ENCODE measurements at places on chromosomes 16 and 17. TPM values are rescaled to one million over a fixed set of nuclear protein-coding genes. Genes with fewer than 3 reads are reported as not detected.

- DNase-seq: no peak
Measured at GRCh38 chr16:58332997-58333700, 38.3 kb upstream of the PRSS54 start.

DNA sequence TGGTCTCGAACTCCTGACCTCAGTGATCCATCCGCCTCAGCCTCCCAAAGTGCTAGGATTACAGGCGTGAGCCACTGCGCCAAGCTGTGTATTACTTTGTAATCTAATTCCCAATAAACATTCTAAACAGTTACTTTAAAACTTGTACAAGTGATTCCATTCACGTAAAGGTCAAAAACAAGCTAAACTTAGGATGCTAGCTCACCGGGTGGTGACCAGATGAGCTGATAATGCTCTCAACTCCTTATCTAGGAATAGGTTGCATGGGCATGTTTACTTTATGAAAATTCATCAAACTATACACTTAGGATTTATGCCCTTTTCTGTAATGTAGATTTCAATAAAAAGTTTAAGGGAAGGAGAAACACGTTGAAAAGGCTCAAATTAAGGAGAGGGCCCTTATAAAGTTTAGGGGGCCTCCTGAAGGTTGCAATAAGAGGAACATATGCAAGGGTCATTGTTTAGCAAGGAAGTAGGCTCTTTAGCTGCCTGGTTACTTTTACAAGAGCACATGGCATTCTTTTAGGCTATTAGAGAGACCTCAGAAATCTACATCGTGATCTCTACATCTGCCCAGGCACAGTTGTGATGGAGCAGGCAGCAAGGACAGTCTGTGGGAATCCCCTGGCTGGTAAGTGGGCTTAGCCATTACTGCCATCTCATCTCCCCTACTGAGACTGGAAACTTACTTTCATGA is 13.3 kb downstream of the CDR2 start:
- DNase-seq: peak; percentile 44

DNA sequence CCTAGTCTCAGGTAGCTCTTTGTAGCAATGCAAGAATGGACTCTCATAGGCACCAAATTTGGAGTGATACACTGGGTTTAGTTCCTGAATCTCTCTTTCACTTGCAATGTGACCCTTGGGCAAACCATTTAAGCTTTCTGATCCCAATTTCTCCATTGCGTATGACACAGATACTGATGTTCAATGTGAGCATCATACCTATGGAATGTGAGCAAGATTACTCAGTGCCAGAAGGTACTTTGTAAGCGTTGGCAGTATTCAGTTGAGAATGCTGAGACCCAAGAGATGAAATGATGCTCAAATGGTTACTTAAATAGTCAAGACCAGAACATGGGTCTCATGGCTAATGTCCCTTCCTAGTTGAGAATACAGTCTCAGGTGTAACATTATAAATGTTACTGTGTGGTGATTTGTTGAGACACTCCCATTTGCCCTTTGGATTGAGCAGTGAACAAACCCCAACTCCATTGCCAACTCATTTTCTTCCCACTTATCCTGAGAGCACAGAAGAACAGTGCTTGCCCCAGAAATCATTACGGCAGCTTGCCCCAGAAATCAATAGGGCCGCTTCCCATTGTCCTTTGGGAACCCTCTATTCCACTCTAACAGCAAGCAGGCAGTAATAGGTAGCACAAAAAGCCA is 134.1 kb downstream of the SOX9 start:
- no peak for DNase-seq

The C17orf67 gene
- 2.3 TPM for total RNA-seq

DNA sequence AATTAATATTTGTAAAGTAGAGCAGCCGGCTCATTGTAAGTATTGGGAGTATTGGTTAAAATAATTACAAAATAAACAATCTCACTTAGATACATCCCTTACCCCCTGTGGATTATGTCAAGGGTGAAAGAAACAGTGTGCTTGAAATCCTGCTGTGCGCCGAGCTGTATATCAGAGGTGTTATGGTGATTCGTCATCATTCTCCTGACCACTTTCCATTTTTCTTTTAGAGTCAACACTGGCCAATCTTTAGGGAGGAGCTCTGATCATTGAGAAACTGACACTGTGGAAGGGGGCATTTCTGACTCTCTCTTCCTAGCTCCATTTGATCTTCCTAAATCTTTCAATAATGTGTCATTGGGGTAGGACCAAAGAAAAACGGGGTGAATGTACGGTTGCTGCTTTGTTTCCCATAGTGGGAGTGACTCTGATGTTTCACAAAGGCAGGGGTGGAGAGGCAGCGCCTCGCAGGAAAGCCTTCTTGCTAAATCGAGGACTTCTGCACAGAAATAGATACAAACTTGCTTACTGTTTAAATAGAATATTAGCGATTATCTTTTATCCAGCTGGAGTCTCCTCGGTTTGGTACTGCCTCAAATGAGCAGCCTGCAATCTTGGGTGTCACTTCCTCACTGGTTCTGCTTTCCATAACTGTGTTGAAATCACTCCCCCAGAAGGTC is 123.4 kb downstream of the PRKCB start:
- DNase-seq: peak; percentile 50

DNA sequence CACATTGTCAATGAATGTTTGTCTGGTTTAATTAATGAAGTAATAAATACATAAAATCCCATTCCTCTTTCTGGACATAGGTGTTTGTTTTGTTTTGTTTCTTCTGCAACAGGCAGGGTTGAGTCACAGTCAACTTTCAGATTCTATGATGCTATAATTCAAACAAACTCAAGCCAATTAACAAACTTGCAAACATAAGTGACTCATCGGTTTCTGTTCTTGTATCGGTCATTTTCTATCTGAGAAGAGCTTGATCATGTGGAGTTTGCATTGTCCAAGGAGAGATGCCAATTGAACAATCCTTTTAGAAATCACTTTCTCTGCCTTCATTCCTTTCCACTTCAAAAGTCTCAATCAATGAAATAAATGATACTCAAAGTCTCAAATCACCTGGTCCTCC is 294.2 kb upstream of the C16orf82 start:
- DNase-seq: no peak

GRCh38 chr17:63492940-63493339 is 16.1 kb downstream of the ACE start:
- DNase-seq: no peak

The KCNJ18 gene
- not detected for total RNA-seq

The SLC16A6 gene
- total RNA-seq: 2.8 TPM

GRCh38 chr17:67518876-67519275 is 141.8 kb downstream of the PITPNC1 start:
- DNase-seq: no peak

- no peak for DNase-seq
Measured at GRCh38 chr17:65749479-65749878, 188.0 kb upstream of the AXIN2 start.

- no peak for DNase-seq
Measured at GRCh38 chr17:69466905-69467667, 52.6 kb downstream of the MAP2K6 start.

- no peak for DNase-seq
Measured at GRCh38 chr17:64236827-64237403, 26.1 kb downstream of the TEX2 start.

DNA sequence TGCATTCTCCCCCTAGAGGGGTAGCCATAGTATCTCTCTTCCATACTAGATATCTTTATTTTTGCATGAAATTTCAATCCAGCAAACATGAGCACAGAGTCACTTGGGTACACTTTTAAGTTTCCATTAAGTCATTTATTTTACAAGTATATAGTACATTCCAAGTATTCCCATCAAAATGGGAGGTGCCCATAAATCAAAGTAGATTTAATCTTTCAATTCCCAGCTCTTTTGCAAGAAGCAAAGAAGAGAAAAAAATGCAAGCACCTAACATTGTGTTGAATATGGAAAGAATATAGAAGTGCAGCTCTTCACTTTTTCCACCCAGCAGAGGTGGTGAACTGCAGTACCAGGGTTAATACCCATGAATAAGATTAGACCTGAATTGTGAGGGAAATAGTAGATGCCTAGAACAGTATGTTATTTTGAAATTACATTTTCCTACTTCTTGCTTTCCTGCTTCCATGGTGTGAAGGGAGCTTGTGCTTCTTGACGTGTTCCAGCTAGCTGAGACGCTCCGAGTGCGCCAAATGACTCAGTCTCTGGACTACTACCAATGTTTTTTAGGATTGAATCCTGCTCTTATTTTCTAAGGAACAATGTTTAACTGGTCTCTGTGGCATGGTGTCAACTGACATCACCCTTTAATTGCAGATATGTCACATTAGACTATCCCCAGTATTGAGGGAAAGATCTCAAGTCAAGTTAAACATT is 151.1 kb upstream of the MAF start:
- no peak for DNase-seq

The AOC2 gene
- total RNA-seq: 3.3 TPM
